ENCODE measurements at places on chromosomes 1 and 21. TPM values are rescaled to one million over a fixed set of nuclear protein-coding genes. Genes with fewer than 3 reads are reported as not detected.
A peak's percentile ranks its signal among the peaks of the same experiment; 100 is the strongest.

The TTF2 gene
- total RNA-seq, result 135 TPM

The CRABP2 gene
- 1.9 TPM for total RNA-seq

The LAMC1 gene
- not detected for total RNA-seq

The KCNA3 gene
- 49.3 TPM for total RNA-seq

The PTGFR gene
- not detected for total RNA-seq

The MEX3A gene
- 0.05 TPM for total RNA-seq

The RIIAD1 gene
- total RNA-seq, result not detected

DNA sequence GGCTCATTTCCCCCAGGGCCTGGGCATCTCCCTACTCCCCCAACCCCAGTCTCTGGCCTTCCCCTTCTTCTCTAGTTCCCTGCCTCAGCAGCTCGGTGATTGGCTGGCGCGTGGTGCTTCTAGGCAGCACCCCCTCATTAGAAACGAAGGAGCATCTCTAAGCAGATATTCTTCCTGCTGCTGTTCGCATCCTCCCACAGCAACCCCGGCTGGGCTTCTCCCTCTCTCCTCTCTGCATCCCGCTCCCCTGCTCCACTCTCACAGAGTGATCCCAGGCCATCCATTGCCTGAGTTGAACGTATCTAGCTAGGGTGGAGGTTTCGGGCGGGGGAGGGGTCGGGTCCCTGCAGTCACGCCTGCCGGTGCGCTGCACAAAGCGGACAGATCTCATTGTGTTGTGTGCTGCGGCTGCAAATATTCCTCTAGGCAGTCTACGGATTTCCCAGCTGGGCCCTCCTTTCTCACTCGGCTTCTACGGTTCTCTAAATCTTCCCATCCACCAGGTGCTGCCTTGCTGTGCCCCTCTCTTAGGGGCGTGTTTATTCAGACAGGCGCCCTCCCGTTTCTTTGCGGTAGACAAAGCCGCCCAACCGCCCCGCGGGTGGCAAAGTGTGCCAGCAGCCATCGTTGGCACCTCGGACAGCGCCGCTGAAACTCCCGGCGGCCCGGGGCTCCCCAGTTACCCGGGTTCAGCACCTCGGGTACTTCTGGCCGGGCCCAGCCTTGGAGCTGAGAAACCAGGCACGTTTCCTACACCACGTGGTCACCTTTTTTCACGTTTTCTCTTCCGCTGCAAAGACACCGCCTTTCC, 2.2 kb downstream of the CACNA1E start:
- peak; percentile 31 for DNase-seq
- H3K27me3 ChIP-seq, result peaks cover 89% of the 10 kb centered on the region
- peaks cover 3% of the 10 kb centered on the region for H3K36me3 ChIP-seq
- H3K4me1 ChIP-seq, result peaks cover 9% of the 10 kb centered on the region

- no peaks in the 10 kb centered on the region for H3K36me3 ChIP-seq
- H3K4me1 ChIP-seq, result no peaks in the 10 kb centered on the region
- H3K4me3 ChIP-seq, result no peak overlapping the region
- no peak overlapping the region for H3K27ac ChIP-seq
These were observed 49.1 kb downstream of the DSCAM start for GRCh38 chr21:40797891-40798290.

- peaks cover 27% of the 10 kb centered on the region for H3K36me3 ChIP-seq
- no peak overlapping the region for H3K27ac ChIP-seq
- no peak for DNase-seq
- no peaks in the 10 kb centered on the region for H3K27me3 ChIP-seq
- H3K4me1 ChIP-seq, result peaks cover 19% of the 10 kb centered on the region
- H3K4me3 ChIP-seq, result no peak overlapping the region
These were observed 1.4 kb downstream of the DESI2 start for GRCh38 chr1:244654108-244655038.

DNA sequence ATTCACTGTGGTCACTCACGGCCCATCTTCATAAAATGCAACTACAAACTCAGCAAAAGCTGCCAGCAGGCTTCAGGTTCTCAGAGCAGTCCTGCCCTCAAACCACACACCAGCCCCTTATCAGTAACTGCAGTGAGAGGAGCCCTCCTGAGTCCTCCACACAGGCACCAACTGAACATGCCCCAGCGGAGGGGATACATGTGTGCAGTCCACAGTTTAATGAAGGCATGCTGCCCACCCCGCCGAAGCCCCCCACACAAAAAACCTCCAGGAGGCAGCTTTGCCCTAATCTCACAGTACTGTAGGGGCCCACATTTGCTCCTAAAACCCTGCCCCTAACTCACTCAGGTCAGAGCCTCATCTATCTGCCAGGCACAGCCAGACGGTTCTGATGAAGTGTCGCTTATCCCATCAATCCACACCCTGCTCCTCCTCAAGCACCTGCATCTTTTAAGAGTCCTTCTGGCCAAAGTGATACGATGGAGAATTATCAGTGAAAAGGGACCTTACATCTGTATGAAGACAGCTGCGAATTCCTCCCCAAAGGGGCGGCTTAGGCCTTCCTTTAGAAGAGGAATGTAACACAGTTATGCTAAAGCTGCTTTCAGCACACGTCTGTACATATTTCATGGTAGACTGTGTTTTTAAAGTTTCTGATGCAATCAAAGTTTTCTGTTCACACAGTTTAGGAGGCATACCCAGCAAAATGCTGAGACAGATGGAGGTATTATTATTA, 3.5 kb downstream of the ABCB10 start:
- H3K27me3 ChIP-seq, result no peaks in the 10 kb centered on the region
- no peak for DNase-seq
- H3K4me3 ChIP-seq, result no peak overlapping the region
- H3K27ac ChIP-seq, result no peak overlapping the region
- peaks cover 13% of the 10 kb centered on the region for H3K36me3 ChIP-seq

DNA sequence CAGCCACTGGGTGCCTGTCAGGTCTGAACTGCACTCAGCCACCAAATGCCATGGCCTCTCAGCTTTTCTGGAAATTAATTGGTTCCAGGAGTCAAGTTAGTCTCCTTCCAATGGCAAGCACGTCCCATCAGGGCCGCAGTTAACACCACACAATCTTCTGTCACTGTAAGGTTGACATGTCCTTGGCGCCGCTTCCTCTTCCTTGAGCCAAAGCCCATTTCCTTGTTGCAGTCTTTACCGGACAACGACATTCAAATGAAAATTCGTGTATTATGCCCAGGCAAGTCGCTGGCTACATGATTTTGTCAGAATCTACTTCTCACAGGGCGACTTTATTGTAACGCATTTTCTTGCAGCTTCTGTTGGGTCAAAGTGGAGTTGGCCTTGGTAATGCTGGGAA, 430.6 kb upstream of the KAZN start:
- no peak for DNase-seq
- no peak overlapping the region for H3K27ac ChIP-seq
- H3K4me3 ChIP-seq, result no peak overlapping the region
- H3K4me1 ChIP-seq, result no peaks in the 10 kb centered on the region
- no peaks in the 10 kb centered on the region for H3K27me3 ChIP-seq
- no peaks in the 10 kb centered on the region for H3K36me3 ChIP-seq

DNA sequence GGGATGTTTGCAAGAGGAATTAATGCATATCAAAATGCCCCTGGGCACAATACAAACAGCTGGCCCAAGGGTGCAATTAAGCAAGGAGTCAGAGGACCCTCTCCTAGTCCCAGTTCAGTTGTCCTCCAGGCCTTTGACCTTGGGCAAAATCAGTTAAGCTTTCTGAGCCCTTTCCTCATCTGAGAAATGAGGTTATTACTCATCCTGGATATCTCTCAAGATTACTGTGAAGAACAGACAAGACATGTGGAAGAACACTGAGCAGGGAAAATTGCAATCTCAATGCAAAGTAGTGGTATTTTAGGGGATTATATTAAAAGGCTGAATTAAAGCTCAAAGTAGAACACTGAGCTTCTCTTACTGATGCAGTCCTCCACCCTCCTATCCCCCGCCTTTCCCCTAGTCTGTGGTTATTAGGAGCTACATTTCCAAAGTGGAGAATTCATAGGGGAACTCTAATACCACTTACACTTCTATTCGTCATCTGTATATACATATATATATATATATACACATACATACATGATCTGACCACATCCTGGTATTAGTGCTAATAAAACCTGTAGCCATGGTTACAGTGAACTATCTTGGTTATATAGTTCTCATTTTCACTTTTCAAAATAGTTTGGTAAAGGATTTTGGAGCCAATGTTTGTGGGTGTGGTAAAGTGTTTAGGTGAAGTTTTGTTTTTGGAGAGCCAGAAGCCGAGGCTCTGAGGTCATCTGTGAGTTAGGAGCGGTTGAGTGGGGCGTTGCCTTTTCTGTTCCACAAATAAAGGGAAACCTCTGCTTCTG, 18.1 kb downstream of the KIAA0040 start:
- H3K4me3 ChIP-seq, result no peak overlapping the region
- H3K36me3 ChIP-seq, result peaks cover 67% of the 10 kb centered on the region
- H3K4me1 ChIP-seq, result peaks cover 42% of the 10 kb centered on the region
- DNase-seq, result no peak
- no peaks in the 10 kb centered on the region for H3K27me3 ChIP-seq

GRCh38 chr1:67479146-67479891, 49.1 kb upstream of the SERBP1 start:
- peaks cover 6% of the 10 kb centered on the region for H3K27me3 ChIP-seq
- no peaks in the 10 kb centered on the region for H3K36me3 ChIP-seq
- peaks cover 3% of the 10 kb centered on the region for H3K4me1 ChIP-seq
- DNase-seq, result no peak
- H3K27ac ChIP-seq, result no peak overlapping the region

DNA sequence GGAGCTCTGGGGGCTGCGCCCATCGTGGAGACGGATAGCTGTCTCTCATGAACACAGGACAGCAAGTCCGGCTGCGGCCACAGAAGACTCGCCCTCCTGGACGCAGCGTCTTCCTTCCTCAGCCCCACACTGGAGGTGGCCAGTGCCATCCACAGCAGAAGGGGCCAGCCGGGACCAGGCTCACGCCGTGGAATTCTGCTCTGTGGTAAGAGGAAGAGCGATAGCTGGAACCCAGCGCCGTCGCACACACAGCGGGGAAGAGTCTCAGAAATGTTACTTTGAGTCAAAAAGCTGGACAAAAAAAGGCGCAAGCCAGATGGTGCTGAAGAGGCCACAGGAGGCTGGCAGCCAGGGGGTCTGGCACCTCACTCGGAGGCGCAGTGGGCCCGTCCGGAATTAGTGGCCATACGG, 113.9 kb upstream of the COL6A1 start:
- H3K27ac ChIP-seq, result no peak overlapping the region
- no peaks in the 10 kb centered on the region for H3K36me3 ChIP-seq
- peaks cover 3% of the 10 kb centered on the region for H3K27me3 ChIP-seq
- no peak for DNase-seq
- H3K4me3 ChIP-seq, result no peak overlapping the region

DNA sequence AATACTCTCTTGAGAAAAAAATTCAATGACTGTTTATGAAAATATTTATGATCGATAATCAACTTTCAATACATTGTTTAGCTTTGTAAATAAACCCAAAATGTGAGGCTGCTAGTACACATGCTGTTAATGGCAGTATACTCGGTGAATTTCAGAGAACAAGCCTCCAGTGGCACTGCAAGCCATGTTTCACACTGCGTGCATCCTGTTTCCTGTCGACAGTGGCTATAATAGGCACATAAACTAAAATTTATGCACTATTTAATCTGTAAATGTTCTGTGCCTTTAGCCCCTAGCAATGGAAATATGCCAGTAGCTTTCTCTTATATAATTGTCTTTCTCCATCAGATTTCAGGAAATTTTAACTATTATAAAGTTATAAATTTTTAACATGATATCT, 26.3 kb upstream of the RGS18 start:
- no peak overlapping the region for H3K4me3 ChIP-seq
- H3K27ac ChIP-seq, result no peak overlapping the region
- no peaks in the 10 kb centered on the region for H3K27me3 ChIP-seq
- no peaks in the 10 kb centered on the region for H3K4me1 ChIP-seq
- H3K36me3 ChIP-seq, result no peaks in the 10 kb centered on the region
- DNase-seq, result no peak

DNA sequence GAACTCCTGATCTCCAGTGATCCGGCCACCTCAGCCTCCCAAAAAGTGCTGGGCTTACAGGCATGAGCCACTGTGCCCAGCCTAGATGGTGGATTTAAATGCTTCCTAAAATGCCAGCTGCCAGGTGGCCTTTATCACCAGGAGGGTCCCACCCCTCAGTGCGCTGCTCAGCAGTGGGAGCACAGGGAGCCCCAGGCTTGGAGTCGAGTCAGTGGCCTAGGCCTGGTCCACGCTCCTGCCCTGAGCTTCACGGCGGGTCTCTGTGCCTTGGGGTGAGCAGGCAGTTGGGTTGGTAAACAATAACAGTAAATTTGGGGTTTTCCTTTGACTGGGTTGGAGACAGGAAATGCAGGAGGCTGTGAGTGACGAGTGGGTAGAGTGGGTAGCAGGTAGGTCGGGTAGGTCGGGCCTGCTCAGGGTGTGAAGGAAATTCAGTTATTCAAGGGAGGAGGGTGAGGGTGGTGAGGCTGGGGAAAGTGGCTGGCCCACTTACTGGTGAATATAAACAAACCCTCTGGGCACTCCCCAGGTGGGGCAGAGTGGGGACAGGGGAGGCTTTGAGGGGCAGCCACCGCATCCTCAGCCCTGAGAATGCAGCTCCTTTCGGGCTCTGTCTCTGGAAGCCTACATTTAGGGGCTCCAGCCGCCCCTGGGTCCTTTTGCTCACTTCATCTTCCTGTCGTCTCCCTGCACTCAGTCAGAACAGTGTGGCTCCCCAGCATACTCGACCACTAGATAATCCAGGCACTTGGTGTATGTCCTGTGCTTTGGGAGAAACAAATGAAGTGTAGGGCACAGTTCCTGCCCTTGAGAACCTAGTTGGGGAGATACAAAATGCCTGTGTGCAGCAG, 33.5 kb upstream of the IL19 start:
- peaks cover 78% of the 10 kb centered on the region for H3K4me1 ChIP-seq
- H3K36me3 ChIP-seq, result peaks cover 31% of the 10 kb centered on the region
- H3K27me3 ChIP-seq, result no peaks in the 10 kb centered on the region
- DNase-seq, result peak; percentile 52
- peak overlapping the region; percentile 62 for H3K27ac ChIP-seq

DNA sequence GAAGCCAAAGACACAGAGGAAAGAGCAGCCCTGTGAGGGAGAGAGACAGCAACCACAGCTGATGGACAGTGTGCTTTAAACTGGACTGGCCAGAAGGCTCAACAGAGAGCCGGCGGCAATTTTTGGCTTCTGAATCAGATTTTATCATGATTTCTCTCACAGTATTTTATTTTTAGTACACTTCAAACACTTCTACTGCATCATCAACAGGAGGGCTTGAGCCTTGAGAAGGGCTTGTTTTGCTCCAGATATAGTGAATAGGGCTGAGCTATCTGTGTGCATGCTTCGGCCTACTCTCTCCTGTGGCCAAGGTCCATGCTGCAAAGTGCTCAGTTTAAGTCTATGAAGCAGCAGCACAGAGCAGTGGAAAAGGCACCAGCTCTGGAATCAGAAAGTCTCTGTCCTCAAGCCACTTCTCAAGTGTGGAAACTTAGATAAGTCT, 33.3 kb downstream of the ADCY10 start:
- DNase-seq, result no peak
- H3K4me3 ChIP-seq, result no peak overlapping the region
- no peaks in the 10 kb centered on the region for H3K27me3 ChIP-seq
- no peak overlapping the region for H3K27ac ChIP-seq
- no peaks in the 10 kb centered on the region for H3K36me3 ChIP-seq

GRCh38 chr21:46094401-46095082, 3.4 kb upstream of the COL6A2 start:
- DNase-seq, result peak; percentile 14
- no peak overlapping the region for H3K27ac ChIP-seq
- no peak overlapping the region for H3K4me3 ChIP-seq
- peaks cover 1% of the 10 kb centered on the region for H3K4me1 ChIP-seq
- H3K27me3 ChIP-seq, result peaks cover 8% of the 10 kb centered on the region
